ENCODE measurements at places on chromosomes 11 and 22. TPM values are rescaled to one million over a fixed set of nuclear protein-coding genes. Genes with fewer than 3 reads are reported as not detected.
A peak's percentile ranks its signal among the peaks of the same experiment; 100 is the strongest.

DNA sequence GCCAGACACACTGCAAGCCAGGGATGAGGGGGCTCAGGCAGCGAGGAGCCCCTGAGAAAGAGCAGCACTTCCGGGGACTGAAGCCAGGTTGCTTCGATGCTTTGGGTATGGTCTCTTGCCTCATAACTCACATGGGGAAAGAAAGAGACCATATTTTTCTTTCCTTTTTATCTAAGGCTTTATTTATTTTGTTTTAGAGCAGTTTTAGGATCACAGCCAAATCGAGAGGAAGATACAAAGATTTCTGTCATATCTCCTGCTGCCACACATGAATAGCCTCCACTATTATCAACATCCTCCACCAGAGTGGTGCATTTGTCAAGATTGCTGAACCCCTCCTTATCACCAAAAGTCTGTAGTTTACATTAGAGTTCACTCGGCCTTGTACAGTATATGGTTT lies 24.3 kb upstream of the ADSL start:
- DNase-seq, result peak; percentile 50
- H3K36me3 ChIP-seq, result peaks cover 28% of the 10 kb centered on the region
- no peaks in the 10 kb centered on the region for H3K27me3 ChIP-seq
- H3K27ac ChIP-seq, result peak overlapping the region; percentile 39

GRCh38 chr11:32052215-32052614 lies 38.7 kb upstream of the RCN1 start:
- no peaks in the 10 kb centered on the region for H3K36me3 ChIP-seq
- H3K4me3 ChIP-seq, result no peak overlapping the region
- H3K4me1 ChIP-seq, result no peaks in the 10 kb centered on the region

GRCh38 chr11:107370390-107370789 lies 87.2 kb downstream of the CWF19L2 start:
- H3K27ac ChIP-seq, result no peak overlapping the region
- H3K4me3 ChIP-seq, result no peak overlapping the region
- H3K36me3 ChIP-seq, result no peaks in the 10 kb centered on the region
- DNase-seq, result no peak
- no peaks in the 10 kb centered on the region for H3K27me3 ChIP-seq

The TTC28 gene
- polyA plus RNA-seq, result 5.6 TPM

The RAB3IL1 gene
- polyA plus RNA-seq, result 1.9 TPM

The OR52W1 gene
- polyA plus RNA-seq, result not detected

The TRIM51G gene
- not detected for polyA plus RNA-seq

All from IMR-90 (cell line).